ENCODE measurements at places on chromosomes 1 and 21. TPM values are rescaled to one million over a fixed set of nuclear protein-coding genes. Genes with fewer than 3 reads are reported as not detected.

- no peak for DNase-seq
These were observed 30.2 kb downstream of the RRAGC start for GRCh38 chr1:38829368-38829767.

GRCh38 chr1:53681351-53681976 lies 57.5 kb downstream of the GLIS1 start:
- no peak for DNase-seq

DNA sequence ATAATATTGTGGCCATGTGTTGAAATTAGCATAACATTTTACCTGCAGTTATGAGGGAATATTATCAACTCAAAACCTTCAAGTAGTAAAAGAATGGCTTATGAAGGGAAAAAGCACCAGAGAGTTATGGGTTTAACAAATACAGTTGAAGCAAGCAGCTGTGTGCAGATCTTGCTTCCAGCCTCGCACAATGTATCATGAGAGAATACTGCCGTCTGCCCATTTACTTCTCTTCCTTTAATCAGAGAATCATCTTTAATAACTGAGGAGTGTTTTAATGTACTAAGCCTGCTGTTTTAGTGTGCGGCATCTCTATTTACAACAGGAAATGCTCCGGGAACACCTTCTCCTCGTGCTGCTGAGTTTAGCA lies 120.9 kb downstream of the ATG4C start:
- no peak for DNase-seq

GRCh38 chr1:174344162-174344561 lies 103.6 kb upstream of the GPR52 start:
- DNase-seq = no peak

- DNase-seq = no peak
These were observed 11.4 kb downstream of the GLUL start for GRCh38 chr1:182380199-182380598.

DNA sequence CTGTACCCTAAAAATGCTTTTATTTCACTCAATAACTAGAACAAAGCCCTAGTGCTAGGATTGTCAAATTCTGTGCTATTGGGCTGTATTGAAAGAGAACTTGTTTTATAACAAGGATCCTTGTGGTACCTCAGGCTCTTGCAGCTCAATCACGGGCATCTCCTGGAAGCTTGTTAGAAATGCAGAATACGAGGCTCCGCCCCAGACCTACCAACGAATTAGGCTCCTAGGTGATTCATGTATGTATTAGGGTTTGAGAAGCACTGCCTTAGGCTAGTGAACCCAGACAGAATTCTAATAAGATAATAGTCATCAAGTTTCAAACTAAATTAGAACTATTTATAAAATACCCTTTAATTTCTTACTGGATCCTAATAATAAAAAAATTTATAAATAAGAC lies 45.6 kb downstream of the ZZZ3 start:
- no peak for DNase-seq

- DNase-seq = no peak
These were observed 23.1 kb upstream of the TNFRSF1B start for GRCh38 chr1:12143631-12144155.

DNA sequence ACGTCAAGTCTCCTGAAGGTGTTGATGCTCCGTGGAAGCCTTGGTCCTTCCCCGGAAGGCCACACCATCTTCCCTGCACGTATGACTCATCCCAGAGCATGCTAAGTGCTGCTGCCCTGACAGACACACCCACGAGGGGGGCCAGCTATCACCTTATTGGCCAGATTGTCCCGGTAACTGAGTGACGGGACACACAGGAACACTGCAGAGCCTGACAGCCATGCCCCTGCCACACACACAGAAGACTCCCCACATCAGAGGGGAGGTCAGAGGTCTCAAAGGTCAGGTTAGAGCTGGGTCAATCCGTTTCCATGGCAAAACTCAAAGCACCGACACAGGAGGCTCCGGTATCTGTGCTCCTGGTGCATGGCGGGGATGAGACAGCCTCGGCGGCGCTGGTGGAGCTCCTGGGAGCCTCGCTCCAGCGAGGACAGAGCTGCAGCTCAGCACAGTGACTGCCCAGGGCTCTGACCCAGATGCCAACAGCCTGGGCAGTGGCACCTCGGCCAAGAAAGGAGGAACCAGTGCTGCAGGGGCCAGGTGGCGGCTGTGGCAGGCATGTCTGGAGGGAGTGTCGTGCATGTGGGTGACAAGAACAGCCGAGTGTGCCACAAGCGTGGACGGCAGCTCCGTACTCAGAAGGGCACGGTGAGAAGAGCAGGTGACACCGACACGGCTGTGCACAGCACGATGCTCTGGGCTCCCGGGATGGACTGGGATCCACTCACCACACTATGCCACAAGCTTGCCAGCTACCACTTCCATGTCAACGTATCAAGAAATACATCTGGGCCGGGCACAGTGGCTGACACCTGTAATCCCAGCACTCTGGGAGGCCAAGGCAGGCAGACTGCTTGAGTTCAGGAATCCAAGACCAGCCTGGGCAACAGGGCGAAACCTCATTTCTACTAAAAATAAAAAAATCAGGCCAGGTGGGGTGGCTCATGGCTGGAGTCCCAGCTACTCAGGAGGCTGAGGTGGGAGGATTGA lies 14.8 kb upstream of the TMEM240 start:
- peak; percentile 76 for DNase-seq

GRCh38 chr1:86155807-86156565 lies 586 bp downstream of the COL24A1 start:
- no peak for DNase-seq

The RHCE gene
- 0.18 TPM for total RNA-seq

The SPRR2D gene
- not detected for total RNA-seq

The ACOT11 gene
- 6.4 TPM for total RNA-seq

The RUNX1 gene
- 1.8 TPM for total RNA-seq

The CLCA4 gene
- not detected for total RNA-seq
